ENCODE measurements at places on chromosomes 3 and 15.
A peak's percentile ranks its signal among the peaks of the same experiment; 100 is the strongest.

- DNase-seq, result no peak
These were observed 25.6 kb upstream of the GOLGA6L2 start for GRCh38 chr15:23472678-23473077.

GRCh38 chr3:55172913-55173312 is 245.1 kb upstream of the LRTM1 start:
- no peak for DNase-seq

DNA sequence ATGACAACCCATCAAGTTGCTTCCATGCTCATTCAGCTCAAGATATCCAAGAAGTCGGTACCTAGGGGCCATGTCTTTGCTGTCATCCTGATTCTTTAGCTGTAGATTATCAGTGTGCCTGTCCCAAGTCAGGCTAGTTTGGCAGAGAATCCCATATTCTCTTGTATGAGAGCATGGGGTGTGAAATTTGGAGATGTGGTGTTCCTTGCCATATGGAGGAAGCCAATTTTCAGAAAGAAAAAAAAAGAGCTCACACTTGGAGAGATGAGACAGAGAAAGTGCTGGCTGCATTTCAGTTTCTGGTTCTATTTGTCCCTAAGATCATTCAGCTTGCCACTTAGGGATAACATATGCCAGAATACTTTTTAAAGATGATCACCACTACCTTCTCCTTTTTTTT is 52.3 kb upstream of the SLC4A7 start:
- DNase-seq, result no peak

DNA sequence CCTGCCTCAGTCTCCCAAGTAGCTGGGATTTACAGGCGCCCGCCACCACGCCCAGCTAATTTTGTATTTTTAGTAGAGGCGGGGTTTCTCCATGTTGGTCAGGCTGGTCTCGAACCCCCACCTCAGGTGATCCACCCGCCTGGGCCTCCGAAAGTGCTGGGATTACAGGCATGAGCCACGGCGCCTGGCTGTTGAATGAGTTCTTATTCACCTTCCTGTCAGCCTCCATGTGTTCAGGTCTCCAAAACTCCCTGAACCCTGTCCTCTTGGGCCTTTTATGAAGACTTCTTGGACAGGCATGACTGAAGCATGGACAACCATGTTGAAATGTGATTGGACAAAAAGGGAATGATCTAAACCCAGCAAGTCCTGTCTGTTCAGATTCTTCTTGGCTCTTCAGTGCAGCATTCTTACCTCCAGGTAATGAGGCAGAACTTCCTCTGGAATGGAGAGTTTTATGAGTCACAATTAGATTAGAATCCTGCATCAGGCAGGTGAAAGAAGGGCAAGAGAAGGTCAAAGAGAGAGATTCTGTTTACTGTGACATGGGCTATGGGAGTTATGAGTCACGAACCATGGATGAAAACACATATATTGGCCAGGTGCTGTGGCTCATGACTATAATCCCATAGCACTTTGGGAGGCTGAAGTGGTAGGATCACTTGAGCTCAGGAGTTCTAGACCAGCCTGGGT is 23.1 kb upstream of the EIF4A2 start:
- DNase-seq, result no peak

DNA sequence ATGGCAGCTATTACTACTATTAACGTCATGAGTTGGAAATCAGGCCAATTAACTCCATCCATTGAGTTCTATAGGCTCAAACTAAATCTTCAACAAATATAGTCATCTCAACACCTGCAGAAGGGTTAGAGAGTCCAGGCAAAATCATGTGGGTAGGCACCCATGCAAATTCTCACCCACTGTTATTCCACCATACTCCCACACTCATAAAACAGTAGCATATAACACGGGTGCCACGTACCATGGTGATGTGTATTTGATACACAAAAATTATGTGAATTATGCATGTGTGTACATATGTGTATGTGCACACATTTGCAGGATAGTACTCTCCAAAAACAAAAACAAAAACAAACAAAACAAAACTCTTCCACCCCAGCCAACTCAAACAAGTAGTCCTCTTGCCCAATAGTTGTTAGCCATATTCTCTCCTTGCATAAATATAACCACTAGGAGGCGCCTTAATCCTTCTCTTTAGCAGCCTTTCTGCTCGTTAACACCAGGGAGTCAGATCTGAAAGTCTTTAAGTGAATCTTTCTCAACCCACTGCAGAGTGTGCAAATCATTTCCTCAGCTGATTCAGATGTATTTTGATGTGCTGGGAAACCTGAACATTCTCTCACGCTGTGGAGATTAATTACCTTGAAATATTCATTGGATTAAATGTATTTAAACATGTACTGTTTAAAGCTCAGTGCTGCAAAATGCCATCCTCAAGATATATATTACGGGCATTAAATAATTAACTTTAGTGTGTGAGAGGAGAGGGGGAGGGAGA is 38.0 kb upstream of the COPB2 start:
- DNase-seq, result peak; percentile 62

GRCh38 chr15:74226761-74227540 is 9.2 kb upstream of the CCDC33 start:
- DNase-seq, result no peak

DNA sequence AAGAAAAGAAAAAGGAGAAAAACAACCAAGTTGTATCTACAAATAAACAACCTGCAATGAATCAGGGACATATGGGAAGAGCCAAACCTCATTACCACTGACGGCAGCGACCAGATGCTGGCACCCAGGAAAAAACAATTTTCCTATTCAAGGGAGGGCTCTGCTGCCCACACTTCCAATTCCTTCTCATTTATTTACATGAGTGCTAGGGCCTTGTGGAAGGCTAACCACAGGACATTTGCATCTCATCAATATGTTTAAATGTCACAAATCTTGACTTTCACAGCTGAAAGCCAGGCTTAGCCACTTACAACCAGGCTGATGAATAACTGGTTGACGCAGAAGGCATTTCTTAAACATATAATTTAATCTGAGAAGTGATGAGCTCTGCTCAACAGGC is 36.0 kb downstream of the RFTN1 start:
- DNase-seq, result no peak

DNA sequence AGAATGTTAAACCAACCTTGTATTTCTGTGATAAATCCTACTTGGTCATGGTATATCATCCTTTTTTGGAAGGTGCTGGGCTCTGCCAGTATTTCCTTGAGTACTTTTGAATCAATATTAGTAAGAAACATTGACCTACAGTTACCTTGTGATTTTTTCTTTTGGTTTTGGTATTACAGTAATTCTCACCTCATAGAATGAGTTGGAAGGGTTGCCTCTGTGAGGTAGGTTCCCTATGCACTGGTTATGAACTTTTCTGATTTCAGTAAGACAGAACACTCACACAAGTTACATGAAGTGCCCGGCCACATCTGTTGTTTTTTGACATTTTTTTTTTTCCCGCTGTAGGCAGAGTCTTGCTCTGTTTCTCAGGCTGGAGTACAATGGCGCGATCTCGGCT is 20.0 kb downstream of the PCCB start:
- DNase-seq, result peak; percentile 25

- no peak for DNase-seq
These were observed 63.0 kb upstream of the SMAD3 start for GRCh38 chr15:67002368-67002767.

DNA sequence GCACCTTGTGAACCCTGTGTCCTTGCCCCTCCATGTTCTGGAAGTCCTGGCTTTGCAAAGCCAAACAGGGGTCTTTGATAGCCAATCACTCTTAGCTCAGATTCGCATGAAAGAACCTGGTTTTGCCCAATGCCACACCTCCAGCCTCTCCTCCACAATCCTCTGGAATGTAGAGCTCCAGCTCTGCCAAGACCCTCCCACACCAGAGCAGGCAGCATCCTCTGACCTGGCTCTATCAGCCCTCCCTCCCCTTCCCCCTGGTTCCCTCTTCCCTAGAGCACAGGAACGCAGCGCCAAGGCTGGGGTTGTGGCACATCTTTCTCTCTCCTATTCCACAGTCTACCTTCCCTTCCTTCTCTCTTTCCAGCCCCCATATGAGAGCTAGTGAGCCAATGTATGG is 133.3 kb downstream of the RPLP1 start:
- no peak for DNase-seq

- DNase-seq, result no peak
These were observed 674.0 kb downstream of the OTOL1 start for GRCh38 chr3:162170581-162170980.

DNA sequence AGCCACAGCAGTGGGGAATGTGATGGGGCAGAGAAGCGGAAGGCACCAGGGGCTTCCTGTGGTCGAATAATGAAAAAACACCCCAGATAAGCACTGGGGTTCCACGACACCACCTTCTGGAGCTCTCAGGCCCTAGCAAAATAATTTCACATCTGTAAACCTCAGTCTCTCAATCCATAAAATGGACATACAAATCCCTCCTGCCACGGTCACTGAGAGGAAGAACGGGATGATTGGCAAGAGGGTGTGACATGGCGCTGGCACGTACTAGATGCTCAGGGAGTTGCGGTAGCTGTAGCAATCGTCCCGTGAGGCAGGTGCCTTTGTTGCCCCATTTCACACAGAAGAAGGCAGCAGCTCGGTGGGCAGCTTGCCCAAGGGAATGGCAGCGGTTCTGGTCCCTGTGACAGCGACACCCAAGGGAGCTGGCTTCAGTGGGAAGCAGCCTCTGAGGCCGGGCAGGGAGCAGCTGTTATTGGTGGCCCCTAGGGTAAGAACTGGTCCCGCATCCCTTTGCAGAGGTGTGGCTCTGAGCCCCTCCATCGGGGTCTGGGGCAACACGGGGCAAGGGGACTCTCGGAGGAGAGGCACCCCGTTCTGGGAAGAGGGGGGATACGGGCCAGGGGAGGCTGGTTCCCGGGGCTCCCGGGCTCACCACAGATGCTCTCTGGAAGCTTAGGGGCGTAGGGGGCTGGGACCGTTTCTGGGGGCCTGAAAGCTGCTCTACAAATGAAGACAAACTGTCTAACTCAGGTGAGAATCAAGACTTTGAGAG is 114.0 kb upstream of the ALDH1A3 start:
- DNase-seq, result peak; percentile 10

DNA sequence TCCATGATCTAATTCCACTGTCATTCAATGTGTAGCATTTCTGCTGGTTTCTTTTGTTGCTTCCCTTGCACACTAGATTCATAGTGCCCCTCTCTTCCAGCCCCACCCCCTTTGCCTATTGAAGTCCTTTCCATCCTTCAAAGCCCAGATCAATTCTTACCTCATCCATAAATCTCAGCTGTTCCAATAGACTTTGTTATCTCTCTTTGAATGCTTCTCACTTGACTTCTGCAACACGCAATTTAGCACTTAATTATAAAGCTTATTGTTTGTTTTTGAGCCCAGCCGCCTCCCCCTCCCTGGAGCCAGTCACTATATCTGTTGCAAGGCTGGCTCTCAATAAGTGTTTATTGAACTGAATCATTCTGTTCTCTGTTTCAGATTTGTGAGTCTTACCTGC is 174.6 kb upstream of the TBL1XR1 start:
- DNase-seq, result no peak

- no peak for DNase-seq
These were observed 14.8 kb upstream of the HDAC11 start for GRCh38 chr3:13465236-13465873.

- DNase-seq, result no peak
These were observed 236.6 kb downstream of the MFSD1 start for GRCh38 chr3:159038405-159038804.

- DNase-seq, result no peak
These were observed 68.9 kb downstream of the PLD1 start for GRCh38 chr3:171741377-171741776.

DNA sequence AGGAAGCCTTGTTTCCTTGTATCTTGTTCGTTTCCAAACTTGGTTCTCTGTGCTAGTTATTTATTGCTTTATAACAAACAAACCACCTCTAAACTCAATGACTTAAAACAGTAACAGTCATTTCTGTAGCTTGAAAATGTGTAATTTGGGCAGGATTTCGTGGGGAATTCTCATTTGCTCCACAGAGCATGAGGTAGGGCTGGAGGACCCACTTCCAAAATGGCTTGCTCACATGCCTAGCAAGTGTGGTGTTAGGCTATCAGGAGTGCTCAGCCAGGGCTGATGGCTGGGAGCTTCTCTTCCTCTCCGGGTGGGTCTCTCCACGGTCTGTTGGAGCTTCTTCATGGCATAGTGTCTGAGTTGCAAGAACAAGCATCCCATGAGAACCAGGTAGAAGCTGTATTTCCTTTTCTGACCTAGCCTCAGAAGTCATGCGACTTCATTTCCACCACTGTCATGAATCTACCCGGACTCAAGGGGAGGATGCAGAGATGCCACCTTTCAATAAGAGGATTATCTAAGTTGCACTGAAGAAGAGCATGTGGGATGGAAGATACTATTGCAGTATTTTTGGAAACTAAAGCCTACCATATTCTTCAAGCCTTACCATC is 8.2 kb upstream of the TNIK start:
- DNase-seq, result no peak

DNA sequence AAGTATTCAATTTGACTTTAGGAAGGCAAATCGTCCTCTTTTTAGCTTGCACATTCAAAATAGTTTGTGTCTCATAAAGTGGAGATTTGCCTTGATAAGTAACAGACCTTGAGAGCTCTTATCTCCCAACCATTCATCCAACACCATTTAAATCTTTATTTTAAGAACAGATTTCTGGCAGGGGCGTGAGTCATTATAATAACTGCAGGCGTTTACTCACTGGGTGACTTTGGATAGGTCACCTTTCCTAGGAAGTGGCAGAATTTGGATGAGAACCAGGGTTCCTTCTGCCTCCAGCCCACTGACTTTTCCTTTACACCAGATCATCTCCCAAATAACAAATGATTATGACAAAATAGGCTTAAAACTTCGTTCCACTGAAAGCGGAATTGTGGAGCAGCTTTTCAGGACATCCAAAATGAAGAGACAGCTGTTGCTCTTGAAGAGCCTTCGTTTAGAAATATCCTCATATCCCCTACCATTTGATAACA is 5.0 kb downstream of the LMCD1 start:
- no peak for DNase-seq

- DNase-seq, result peak; percentile 18
These were observed 228.2 kb downstream of the TCF12 start for GRCh38 chr15:57146506-57147201.

- DNase-seq, result peak; percentile 7
These were observed 221.8 kb downstream of the SNRPN start for GRCh38 chr15:25176616-25176923.

DNA sequence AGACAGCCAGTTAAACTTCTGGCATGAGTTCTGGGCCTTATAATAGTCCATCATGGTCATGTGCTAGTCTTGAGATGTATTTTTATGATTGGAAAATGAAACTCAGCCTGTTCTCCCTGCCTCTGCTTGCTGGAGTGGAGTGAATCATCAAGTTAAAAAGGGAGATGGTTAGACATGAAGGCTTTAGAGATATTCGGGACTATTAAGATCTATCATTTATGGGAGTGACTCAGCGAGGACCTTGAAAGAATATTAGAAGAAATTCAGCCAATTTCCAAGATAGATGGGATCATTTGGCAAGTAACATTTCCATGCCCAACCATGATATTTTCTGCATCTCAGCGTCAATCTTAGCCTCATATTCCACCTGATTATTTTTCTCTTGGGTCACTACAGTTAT is 79.8 kb downstream of the AGBL1 start:
- DNase-seq, result no peak

GRCh38 chr15:35289024-35289617 is 204.0 kb upstream of the NANOGP8 start:
- peak; percentile 21 for DNase-seq

Measured in GM10248 (cell line).